ENCODE measurements at places on chromosomes 3 and 15.

- DNase-seq, result no peak
These were observed 127.6 kb upstream of the ACP3 start for GRCh38 chr3:132189601-132190000.

DNA sequence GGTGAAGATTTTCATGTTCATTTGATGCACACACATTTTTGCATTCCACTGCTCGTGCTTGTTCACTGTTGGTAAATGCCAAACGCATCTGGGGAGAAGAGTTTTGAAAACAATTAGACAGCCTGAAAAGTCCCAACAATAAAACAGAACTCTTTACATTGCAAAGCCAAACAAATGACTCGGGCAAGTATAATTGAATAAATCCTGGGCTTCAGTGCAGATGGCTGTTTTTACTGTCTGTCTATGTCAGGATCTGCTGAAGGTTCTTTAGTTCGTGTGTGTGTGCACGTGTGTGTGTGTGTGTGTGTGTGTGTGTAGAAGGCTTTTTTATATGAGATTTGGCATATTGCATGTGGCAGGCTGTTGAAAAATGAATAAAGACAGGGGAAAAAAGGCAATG lies 277.5 kb upstream of the CDIN1 start:
- no peak for DNase-seq

DNA sequence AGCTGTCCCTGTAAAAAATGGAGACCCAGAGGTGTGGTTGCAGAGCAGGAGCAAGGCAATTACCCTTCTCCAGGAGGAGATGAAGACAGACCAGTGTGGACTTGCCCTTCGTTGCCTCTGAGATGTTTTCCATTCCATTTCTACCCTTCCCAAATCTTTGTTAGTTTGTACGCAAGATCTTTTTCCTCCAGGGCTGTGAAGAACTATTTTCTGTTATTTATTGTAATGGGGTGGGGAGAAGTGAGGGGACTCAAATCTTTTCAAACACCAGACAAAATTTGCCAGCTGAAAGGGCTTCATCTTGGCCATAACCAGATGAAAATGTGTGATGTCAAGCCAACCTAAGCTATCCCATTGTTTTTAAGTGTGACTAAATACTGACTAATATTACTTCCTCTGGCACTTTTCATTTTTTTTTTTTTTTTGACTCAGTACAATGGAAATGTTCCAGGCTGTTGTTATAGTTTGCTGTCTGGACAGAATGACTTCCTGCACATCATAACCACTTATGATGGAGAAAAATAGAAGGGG lies 271.3 kb upstream of the TPRG1 start:
- DNase-seq, result no peak

- peak; percentile 71 for DNase-seq
These were observed 3.5 kb upstream of the MTFMT start for GRCh38 chr15:65032801-65033537.

DNA sequence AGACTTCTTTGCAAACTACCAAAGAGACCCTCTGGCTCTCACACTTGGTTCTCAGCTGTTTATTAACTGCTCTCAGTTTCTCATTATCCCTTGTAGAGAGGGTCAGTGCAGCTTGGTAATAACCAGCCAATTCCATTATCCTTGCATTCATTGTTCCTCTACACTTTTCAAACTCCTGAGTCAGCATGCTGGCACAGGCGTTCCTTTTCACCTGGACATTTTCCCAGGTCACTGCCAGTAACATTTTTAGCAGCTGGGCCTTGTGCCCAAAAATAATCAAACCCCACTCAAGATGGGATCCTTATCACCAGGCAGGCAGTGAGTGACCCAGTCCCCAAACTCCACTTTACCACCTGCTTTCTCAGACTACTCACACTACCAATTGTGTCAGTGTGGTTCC lies 4.8 kb upstream of the SUMF1 start:
- DNase-seq, result no peak

- no peak for DNase-seq
These were observed 29.3 kb downstream of the NGRN start for GRCh38 chr15:90294601-90295269.
